ENCODE measurements at places on chromosomes 2 and 18.
A peak's percentile ranks its signal among the peaks of the same experiment; 100 is the strongest.

- DNase-seq: no peak
These were observed 1248.9 kb upstream of the CHAC2 start for GRCh38 chr2:52518678-52519077.

GRCh38 chr2:168079236-168079635 is 168.2 kb downstream of the STK39 start:
- no peak for DNase-seq

DNA sequence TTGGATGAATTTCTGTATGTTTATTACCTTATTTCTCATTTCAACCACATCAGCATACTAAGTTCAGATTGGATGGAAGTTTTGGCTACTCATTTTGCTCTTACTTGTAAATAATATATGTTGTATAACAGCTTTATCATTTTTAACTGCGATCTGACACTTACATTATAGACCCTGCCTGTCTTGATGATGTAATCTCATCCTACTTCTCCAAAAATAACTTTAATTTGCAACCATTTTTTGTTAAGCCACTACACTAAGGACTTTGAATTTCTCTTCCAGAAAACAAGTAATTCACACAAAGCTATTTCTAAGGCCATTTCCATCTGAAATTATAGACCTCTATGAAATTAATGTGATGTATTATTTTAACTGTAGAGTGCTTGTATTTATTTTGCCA is 240.7 kb downstream of the WDR7 start:
- DNase-seq: no peak

DNA sequence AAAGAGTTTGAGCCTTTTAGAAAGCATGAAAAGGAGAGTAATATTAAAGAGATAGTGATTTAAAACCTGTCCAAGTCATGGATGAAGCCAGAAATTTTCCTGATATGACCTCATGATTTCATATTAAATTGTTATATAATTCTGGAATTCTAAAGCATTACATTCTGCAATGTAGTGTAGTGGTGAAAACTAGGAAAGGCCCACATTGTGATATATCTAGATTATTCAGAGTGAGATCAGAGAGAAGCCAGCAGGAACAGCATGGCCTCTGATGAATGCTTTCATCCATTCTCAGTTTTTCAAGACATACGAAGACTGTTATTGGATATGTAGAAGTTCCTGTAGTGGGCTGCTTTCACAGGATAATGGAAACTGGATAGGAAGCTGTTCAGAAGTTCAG is 98.8 kb downstream of the LCLAT1 start:
- no peak for DNase-seq

- no peak for DNase-seq
These were observed 2.0 kb upstream of the RALB start for GRCh38 chr2:120250640-120251039.

DNA sequence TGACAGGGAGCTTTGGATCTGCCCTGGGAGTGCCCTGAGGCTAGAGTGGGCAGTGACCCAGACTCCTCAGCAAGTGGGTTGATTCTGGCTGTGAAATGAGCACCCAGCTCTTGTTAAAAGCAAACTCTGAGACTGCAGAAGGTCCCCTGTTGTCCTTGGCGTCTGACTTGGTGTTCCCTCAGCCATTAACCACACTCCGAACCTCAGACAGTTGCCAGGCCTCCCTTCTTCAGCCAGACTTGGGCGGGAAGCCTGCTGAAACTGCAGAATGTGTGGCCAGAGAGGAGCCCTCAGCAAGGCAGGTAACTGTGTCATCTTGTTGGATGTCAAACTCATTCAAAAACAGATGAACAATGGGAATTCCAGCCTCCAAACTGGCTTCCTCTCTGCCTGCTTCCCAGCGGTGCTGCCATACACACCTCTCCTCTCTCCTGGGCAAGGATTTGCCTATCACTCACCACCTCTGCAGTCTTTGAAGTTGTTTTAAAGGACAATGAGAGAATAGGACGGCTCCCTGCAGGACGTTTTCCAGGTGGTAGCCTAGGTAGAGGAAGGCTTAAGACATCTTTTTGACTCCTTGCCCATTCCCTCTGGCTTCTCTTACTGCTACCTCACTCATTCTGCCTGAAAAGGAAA is 38.9 kb upstream of the B3GNT2 start:
- DNase-seq: no peak

- DNase-seq: no peak
These were observed 995 bp downstream of the MBD5 start for GRCh38 chr2:148021886-148022285.

- no peak for DNase-seq
These were observed 221.7 kb downstream of the PAX3 start for GRCh38 chr2:222076973-222077690.

- DNase-seq: no peak
These were observed 275.0 kb downstream of the TNS1 start for GRCh38 chr2:217727801-217728200.

- DNase-seq: no peak
These were observed 50.9 kb downstream of the PDCL3 start for GRCh38 chr2:100613719-100614118.

DNA sequence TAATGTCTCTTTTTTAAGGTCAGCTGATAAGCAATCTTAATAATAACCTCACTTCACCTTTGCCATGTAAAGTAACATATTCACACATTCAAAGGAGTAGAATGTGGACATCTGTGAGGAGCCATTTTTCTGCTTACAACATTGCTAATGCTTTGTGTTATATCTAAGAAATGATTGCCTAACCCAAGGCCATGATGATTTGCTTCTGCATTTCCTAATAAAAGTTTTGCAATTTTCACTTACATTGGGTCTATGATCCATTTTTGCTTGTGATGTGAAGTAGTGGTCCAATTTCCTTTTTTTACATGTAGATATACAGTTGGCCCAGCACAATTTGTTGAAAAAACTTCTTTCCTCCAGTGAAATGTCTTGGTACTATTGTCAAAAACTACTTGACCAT is 22.0 kb downstream of the RELCH start:
- no peak for DNase-seq

- DNase-seq: no peak
These were observed 8.7 kb downstream of the MAL start for GRCh38 chr2:95034221-95034620.

- no peak for DNase-seq
These were observed 349.5 kb downstream of the IRS1 start for GRCh38 chr2:226450141-226450540.

GRCh38 chr18:32511147-32511546 is 40.5 kb upstream of the GAREM1 start:
- no peak for DNase-seq

DNA sequence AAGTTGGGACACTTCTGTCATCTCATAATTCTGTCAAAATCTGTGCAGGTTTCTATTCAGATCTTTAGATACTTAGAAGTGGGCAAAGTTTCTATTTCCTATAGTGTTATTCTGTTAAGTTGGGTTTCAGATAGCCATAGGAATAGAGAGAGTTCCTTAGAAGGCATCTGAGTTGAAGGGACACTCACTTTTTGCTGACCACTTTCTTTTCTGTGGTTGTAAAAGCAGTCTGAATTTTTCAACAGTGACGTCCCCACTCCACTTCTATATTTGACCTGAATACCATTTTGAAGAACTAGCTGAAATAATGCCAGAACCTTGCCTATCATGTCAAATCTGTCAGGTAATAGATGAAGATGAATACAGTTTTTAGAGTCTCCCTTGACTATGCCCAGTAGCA is 267.3 kb downstream of the SPAG16 start:
- peak; percentile 50 for DNase-seq

DNA sequence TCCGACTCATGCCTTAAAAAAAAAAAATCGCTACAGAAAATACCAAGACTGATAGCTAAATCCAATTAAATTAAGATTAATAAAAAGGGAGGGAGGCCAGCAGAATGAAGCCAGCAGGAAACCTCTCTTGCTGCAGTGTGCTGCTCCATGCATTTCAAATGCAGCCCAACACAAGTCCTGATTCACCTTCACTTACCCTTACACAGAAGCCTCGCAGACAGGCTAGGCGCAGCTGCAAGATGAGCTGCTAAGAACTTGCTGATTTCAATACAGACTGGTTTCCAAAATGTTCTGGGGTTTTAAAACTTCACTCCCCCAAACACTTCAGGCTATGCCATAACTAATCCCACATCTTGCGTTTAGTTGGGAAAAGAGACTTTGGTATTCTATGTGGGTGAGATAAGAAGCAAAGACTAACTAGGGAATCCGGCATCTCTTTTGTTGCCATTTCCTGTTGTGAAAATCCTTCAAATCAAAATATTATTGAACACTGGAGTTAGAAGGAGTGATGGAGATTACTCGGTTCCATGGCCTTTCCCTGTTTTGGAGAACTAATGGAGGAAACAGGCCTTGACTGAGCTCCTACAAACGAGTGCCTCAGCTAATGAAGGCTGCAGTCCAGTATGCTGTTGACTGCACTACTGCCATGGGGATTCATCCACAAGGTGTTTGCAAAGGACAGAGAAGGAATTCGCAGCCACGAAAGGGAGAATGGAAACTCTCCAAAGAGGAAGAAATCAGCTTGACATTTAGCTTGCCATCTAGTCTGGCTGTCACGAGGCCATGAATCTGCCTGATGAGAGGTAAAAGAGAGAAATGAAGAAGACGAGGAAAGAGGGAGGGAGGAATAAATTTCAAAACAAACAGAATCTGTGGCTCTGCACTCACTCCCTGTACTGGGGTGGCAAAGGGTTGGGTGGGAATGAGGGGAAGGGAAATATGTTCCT is 67.3 kb downstream of the CLHC1 start:
- DNase-seq: no peak

GRCh38 chr2:224969633-224970260 is 72.5 kb downstream of the DOCK10 start:
- no peak for DNase-seq

- DNase-seq: peak; percentile 9
These were observed 496 bp downstream of the SUCLG1 start for GRCh38 chr2:84458551-84459017.

DNA sequence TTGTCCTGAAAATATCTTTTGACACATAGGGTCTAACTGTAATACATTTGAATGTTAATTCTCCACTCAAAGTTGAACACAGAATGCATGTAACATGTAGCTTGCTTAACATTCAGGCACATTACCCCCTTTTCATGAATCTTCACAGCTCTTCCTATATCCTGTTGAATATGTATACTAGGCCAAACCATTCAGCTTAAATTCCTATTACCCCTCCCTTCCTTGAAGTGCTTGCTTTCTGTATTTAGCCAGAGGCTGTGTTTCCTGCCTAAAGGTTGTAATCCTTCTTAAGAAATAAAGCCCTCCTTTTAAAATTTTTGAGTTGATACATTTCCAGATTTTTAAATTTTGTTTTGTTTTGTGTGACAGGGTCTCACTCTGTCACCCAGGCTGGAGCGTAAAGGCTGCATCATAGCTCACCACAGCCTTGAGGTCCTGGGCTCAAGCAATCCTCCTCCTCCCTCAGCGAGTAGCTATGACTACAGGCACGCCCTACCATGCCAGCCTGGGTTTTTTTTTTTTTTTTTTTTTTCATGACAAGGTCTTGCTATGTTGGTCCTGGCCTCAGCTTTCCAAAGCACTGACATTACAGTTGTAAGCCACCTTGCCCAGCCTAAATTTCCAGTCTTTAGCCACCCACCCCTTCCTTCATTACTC is 357.6 kb downstream of the DSC3 start:
- DNase-seq: no peak

DNA sequence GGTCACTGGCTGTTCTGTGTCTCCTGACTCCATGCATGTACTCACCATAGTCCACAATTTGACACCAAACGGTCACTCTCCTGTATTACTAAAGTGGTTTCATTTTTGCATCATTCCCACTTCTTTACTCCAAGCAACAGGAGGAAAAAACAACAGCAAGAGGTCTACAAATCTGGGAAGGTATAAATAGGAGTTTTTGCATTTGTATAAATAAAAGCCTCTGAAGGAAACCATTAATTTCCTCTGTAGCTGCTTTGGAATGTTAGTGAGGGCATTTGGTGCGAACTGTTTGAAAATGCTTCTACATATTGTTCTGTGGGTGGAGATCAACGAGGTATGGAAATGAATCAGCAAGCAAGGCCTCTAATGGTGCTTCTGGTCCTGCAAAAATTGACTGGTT is 148.5 kb upstream of the DLX2 start:
- DNase-seq: no peak

DNA sequence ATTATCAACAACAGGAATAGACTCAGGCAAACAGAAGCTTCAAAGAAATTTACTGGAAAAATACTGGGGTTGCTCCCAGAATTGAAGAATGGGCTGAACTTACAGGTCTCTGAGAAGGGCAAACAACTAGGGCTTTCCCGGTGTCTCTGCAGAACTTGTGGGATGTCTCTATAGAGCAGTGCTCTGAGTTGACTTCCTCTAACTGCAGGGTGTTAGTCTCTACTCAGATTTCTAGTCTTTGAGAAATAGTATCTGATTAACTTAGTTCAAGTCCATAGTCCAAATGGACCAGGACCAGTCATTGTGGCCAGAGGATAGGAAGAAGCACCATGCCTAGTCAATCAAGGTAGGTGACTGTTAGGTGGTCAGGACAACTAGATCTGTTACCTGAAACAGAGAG is 45.8 kb downstream of the LIMS1 start:
- no peak for DNase-seq

GRCh38 chr2:176584333-176584732 is 315.1 kb downstream of the MTX2 start:
- DNase-seq: no peak

DNA sequence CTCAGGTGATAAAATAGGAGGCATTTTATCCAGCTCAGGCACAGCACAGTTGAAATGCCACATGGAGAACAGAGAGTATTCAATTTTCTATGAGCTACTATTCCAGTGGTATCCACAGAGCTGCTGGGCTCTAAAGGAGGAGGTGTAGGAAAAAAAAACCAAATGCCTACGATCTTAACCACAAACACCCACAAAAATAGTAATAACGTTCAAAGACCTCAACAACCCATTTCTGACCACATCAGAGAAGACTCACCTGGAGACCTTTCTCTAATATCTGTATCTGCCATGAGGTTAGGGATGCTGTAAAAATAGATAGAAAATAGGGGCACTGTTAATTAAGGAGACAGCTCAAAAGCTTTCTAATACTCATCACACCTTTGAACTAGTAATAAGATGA is 294.6 kb upstream of the PARD3B start:
- DNase-seq: peak; percentile 22

GRCh38 chr2:118609138-118609537 is 238.3 kb downstream of the EN1 start:
- DNase-seq: no peak

- DNase-seq: no peak
These were observed 133.5 kb downstream of the FAM124B start for GRCh38 chr2:224268441-224268840.

GRCh38 chr2:119679846-119680245 is 845 bp downstream of the TMEM177 start:
- DNase-seq: no peak

DNA sequence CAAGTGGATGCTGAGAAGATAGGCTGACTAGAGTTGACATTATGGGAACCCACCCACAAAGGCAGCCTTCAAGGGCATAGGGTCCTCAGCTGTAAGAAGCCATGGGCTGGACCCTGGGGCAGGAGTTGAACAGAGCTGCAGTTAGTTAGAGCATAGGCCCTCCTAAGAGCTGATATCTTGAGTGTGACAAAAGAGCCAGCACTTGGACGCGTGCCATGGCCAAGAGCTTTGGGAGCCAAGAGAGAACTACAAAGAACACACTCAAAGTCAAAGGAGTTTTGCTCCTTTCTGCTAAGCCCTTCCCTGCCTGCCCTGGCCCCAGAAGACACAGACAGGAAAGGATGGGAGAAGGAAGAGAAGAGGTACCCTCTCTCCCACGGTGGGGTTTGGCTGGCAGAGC is 29.9 kb upstream of the AGAP1 start:
- no peak for DNase-seq
